Stimulated activated CD8-positive, alpha-beta memory T cell treated with anti-CD3 and anti-CD28 coated beads, Interleukin-2, amount 100 ng/mL, for 48 hours (primary cell): ENCODE measurements at places on chromosomes 16 and 17.

DNA sequence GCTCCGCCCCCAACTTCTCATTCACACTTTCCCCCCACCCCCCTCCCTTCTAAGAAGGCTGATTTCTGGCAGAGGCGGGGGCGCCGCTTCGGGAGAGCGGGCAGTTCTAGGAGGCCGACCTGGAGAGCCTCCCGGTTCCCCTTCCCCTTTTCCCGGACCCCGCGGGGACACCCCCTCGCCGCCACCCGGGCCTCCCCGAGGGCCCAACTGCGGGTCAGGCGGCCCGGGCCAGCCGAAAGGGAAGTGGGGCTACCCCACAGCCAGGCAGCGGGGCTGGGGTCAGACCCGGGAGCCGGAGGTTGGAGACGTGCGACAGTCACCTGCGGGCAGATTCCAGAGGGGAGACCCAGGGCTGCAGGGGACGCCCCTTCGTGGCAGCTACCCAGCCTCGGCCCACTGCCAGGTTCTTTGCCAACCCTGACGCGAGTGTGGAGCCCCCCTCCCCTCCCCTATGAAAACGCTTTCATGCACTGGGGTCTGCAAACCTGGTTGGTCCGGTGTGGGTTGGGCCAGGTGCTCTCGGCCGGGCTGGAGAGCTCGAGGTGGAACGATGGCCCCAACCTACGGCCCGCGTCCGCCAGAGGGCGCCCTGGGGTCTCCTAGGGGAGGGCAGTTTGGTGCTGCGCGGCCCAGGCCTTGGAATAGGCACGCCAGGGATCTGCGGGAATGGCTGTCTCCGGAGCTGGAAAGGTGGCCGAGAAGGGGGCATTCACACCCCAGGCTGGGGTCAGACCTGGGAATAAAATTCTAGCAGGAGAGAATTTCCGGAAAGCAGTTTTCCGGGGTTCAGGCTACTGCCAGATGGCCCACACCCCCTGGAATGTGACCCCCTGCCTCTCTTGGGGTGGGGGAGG, 721 bp upstream of the SOCS3 start:
- DNase-seq: peak; percentile 96

GRCh38 chr17:8062807-8063483, 24.1 kb downstream of the ALOX15B start:
- DNase-seq: no peak

- DNase-seq: no peak
Observed at GRCh38 chr17:79159471-79159870, 84.8 kb downstream of the ENGASE start.

GRCh38 chr17:77328823-77329740, 188.3 kb downstream of the SEC14L1 start:
- no peak for DNase-seq

DNA sequence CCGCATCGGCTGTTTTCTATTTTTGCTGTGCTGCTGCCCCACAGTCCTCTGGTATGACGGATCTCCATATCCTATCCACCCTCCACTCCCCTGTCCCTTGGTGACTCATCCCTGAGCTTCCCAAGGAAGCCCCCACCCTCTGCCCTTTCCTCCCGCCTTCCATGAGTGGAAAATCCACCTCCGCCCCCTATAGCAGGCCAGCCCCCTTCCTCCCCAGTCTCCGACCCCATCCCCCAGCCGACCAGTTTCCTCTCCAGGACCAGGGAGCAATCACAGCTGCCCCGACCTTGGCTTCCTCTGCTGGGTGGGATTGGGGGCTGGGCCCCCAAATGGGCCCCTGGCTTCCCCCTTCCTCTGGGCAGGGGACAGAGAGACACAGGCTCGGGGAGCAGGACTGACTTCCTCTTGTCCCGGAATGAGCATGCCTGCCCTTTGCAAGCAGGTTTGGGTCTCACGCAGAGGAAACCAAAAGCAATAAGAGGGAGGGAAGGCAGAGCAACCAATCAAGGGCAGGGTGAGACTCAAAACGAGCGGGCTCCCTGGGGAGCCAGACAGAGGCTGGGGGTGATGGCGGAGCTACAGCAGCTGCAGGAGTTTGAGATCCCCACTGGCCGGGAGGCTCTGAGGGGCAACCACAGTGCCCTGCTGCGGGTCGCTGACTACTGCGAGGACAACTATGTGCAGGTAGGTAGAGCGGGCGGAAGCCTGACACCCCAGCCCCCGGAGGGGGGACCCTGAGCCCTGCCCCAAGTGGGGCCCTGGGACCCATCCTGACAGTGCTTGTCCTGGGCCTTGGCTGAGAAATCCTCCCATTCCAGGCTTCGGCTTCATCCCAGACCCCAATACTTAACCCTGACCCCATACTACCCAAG, at the start of the genes ABI3 and GNGT2:
Gene ABI3 (plus strand): TSS at position 550 of the 872 bp plus-strand sequence. CDS start 18 bp downstream, at position 568.
Gene GNGT2 (minus strand): TSS at position 417 of the 872 bp plus-strand sequence. CDS start 3,152 bp downstream, outside the sequence.
- DNase-seq: peak; percentile 48

DNA sequence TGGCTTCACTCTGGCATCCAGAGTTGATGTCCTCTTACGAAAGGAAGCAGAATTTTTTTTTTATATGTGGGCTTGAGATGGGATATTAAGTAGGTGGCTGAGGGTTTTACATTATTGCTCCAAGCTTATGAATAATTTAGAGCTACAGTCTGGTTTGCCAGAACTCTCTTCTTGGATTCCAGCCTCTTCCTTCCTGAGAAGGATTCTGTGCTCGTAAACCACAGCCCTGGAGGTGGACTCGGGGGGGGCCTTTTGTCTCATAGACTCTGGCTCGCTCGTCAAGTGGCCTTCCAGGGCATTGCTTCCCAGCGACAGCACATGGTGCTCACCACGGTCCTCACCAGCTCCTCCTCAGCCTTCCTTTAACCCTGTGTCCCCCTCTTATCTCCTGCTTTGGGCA, 43.2 kb downstream of the TMEM11 start:
- no peak for DNase-seq

GRCh38 chr16:1244881-1245280, 4.4 kb downstream of the TPSAB1 start:
- no peak for DNase-seq

DNA sequence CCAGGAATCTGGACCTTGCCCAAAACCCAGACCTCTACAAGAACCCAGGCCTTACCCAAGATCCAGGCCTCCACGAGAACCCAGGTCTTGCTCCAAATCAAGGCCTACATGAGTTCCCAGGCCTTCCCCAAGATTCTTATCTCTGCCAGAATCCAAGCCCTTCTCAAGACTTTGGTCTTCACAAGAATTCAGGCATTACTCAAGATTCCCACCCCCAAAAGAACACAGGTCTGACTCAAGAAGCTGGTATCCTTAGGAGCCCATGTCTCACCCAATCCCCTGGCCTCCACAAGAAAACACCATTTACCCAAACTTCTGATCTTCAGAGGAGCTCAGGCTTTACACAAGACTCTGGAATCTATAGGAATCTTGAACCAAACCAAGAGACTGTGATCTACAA, 2.6 kb downstream of the SPEM3 start:
- DNase-seq: no peak

DNA sequence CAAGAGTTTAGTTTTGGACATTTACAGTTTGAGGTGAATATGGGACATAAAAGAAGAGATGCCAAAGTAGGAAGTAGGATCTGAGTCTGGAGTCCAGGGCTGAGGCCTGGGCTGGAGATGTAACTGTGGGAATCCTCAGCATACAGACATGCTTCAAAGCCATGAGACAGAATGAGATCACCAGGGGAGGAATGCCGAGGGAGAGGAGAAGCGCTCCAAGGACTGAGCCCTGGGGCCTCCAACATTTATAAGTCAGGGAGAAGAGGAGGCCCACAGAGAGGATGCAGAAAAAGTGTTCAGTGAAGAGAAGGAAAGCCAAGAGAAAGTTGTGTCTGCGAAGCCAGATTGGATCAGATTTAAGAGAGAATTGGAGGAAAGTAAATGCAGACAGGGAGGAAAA, 277.5 kb upstream of the MYOCD start:
- DNase-seq: no peak

DNA sequence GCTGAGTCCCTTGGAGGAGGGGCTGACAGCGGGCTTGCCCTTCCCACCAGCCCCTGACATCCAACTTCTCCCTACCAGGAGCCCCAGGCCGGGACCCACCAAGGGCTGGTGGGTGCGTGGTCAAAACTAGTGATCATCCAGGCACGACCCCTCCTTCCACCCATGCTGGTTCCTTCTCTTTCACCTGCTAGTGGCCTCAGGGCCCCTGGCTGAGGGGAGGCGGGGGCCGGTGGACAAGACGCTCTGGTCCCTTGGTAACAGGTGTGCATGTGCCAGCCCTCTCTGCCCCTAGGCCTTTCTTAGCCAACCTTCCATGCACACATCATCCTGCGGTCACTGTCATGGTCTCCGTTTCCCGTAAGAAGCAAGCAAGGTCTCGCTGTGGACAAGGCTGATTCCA, 8.4 kb downstream of the ZNF213 start:
- DNase-seq: no peak

GRCh38 chr16:1282324-1282973, 26.6 kb downstream of the TPSD1 start:
- DNase-seq: no peak

DNA sequence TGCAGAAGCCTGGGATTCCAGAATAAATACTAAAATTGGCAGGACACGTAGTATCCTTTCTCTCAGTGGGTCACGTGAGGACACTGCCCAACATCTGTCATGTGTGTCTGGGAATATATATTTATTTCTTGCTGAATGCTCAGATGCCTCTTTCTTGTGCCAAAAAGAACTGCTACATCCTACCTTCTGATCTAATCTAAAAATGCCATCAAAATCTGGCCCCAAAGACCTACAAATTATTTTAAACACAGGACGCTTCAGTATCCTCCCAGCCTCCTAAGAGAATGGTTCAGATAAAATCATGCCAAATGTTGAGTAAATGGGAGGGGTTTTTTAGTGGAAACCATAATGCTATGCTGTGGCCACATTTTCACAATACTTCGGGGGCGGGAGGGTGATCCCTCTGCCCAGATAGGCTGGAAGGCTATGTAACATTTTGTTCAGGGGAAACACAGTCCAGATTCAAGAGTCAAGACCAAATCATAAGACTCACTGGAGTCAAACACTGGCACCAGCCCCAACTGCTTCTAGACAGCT, 22.9 kb upstream of the CORO6 start:
- DNase-seq: no peak

DNA sequence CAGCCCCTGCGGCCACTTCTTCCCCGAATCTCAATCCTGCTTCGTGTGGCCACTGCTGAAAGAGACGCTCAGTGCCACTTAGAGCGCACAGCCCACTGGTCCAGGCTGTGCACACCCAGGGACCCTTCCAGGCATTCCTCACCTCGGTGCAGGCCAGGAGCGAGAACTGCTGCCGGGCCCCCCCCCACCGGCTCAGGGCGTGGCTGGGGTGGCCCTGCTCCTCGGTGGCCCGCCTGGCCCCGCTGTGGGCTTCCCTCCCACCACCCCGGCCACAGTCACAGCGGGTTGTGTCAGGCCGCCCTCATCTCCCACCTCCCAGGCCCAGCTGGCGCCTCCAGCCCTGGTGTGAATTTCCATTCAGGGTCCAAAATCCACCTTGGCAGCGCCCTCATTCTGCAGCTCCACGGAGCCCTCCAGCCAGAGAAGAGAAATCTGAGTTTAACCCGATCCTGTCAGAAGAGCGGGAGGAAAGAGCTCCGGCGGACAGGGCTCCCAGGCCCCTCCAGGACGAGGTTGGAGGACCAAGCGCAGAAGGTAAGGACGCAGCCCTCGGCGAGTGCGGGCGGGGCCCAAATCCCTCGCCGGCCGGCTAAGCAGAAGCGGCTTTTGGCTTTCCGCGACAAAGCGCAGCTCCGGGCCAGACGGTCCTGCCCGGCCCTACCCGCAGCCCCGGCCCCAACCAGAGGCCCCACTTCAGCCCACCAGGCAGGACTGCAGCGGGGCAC, 12.0 kb downstream of the TBC1D16 start:
- no peak for DNase-seq

DNA sequence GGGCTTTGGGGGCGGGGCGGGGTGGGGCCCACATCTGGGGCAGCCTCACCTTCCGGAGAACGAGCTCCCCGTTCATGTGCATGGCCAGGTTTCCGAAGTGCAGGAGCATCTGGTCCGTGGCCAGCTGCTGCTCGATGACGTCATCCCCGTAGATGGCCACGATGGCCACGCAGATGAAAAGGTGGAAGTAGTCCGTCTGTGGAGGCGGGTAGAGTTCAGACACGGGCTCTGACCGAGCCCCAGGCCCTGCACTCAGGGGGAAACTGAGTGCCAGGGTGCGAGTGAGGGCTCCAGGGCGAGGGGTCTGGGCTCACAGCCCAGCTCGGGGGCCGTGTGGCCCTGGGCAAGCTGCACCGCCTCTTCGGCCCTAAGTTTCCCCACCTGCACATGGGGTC, 93.7 kb downstream of the TBC1D16 start:
- DNase-seq: no peak

GRCh38 chr17:19013806-19014627, 9.5 kb upstream of the FAM83G start:
- no peak for DNase-seq
